ENCODE measurements at places on chromosomes 11 and 22.

DNA sequence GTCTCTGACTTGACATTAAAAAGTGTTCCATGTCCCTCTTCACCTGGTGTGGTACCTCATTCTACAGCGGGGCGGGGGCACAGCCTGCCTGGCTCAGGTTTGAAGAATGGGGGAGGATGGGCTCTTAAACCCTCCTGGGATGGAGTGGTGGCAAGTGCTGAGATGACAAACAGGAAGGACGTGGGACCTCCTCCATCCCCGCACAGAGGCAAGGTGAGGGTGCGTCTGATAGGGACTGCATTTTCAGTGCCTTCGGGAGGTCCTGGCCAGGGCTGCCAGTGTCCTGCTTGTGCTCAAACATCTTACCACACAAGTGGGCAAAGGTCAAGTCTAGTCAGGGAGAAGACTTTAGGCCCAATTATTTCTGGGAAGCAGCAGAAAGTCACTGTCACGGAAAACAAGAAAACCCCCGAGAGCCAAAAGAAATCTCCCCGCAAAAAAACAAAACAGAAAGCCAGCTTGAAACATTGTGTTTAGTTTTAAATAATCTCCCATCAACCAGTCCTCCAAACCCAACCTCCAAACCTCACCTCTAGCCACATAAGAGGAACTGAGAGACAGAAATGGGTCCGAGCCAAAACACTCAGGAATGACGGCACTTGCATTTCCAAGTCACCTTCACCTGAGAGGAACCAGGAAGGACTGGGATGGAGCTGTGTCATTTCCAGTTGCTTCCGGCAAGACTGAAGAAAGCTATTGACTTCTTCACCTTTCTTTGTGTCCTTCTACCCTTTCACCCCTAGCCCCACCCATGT is 966.5 kb downstream of the NTM start:
- DNase-seq, result no peak

GRCh38 chr11:36509201-36509639 is 852 bp downstream of the TRAF6 start:
- peak; percentile 15 for DNase-seq

DNA sequence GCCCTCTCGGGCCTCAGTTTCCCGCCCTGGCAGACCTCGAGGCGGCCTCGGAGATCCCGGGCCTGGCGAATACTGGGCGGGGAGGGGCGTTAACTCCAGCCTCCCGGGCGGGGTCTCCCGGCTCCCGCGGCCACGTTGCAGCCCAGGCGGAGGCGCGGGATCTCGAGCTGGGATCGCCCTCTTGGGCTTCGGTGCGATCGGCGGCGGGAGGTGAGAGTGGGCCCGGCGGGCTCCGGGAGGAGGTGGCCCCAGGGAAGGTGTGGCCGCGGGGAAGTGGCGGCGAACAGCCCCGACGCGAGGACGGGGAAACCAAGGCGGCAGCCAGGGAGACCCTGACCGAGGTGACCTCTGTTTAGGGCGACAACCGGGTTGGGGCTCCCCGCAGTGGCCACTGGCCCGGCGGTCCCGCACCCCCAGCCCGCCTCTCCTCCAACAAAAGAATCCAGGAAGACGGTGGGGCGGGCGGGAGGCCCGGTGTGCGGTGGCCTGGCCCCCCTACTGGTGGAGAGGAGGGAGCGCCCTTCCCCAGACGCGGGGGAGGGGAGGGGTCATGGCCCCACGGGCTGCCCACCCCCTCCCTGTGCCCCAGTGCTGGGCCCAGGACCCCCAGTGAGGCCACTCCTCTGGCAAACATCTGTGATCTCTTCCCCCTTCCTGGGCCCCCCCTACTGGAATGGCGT is at the start of gene PHETA2:
TSS of gene PHETA2 (plus strand) at position 117 of the 680 bp plus-strand sequence. CDS start 3,046 bp downstream, outside the sequence.
- DNase-seq, result no peak

DNA sequence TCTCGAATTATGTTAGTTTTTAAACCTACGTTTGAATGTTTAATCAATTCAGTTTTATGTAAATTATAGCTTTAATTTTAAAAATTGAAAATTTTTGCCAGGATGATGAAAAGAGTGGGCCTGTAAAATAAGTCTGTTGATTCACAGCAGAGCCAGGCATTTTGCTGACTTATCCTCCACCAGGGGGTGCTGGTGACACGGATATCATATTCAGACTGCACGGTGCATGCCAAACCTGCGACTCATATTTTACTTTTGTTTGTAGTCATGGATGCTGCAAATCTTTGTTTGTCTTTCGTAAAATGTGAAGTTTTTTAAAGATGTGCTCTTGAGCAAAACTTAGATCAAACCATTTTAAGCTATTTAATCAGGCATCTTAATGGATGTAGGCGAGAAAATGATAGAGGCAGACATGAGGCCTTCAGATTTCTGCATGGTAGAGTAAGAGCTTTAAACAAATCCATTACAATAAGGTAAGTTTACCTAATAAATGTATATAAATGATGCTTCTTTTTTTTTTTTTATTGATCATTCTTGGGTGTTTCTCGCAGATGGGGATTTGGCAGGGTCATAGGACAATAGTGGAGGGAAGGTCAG is 3.6 kb upstream of the OR8B3 start:
- DNase-seq, result peak; percentile 89

DNA sequence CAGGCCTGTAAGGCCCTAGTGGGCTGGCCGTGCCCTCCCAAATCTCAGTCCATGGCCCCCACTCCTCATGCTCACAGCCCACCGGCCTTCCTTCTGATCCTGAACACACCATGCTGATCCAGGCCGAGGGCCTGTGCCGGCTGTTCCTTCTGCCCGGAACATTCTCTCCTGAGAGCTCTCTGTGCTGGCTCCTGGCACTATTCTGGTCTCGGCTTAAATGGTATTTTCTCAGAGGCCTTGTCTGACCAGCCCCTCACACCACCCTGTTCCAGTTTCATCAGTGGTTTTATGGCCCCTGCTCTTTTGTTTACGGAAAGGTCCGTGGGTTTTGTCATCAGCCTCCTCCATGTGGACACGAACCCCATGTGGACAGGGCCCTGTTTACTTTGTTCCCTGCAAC is 22.0 kb downstream of the SPTBN2 start:
- DNase-seq, result no peak

DNA sequence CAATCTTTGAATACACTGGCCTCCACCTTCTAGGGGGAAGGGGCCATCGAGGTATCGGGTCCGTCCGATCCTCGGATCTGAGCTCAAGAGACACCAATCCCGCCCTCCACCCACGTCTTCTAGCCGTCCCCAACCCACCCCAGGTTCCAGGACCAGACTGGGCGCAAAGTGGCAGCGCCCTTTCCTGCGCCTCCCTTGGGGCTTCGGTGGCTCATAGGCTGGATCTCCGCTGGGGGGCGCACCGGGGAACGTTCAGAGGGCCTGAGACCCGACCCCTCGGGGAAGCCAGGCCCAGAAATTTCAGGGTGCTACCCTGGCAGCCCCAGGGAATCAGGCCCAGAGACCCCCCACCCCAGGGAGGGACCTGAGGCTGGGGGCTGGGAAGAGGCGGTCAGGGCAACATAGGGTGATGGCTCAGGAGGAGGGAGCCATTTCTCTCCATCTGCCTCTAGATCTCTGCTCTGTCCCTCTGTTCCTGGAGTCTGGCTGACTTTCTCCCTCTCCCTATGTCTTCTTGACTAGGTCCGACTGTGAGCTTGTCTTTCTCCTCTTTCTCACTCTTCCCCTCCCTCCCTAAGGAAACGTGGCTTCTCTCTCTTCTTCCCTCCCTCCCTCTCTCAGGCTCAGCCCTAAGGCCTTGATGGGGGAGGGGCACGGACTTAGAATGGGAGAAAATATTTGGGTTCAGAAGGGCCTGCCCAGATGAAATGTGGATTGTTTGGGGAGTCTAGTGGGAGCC is 1.1 kb downstream of the CREB3L1 start:
- DNase-seq, result no peak

- no peak for DNase-seq
Measured at GRCh38 chr11:72899238-72899637, 85.0 kb downstream of the ATG16L2 start.

GRCh38 chr11:46203746-46204145 is 73.7 kb upstream of the CREB3L1 start:
- no peak for DNase-seq

GRCh38 chr22:40684728-40685127 is 5.4 kb downstream of the MCHR1 start:
- DNase-seq, result no peak

DNA sequence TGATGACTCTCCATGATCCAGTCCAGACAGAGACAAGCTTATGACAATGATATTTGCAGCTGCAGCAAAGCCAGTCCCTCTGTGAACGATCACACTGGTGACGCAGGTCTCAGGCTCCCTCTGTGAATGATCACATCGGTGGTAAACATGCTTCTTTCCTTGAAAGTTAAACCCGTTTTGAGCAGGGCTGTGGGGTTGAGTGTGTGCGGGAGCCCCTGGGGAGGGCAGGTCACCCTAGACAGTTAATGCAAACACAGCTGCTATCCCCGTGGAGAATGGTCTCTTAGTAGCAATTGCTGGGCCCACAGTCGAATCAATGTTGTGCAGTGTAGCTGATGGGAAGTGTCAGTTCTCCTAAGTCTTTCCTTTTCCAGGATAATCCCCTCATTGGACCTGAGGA is 71.0 kb upstream of the KIRREL3 start:
- no peak for DNase-seq

DNA sequence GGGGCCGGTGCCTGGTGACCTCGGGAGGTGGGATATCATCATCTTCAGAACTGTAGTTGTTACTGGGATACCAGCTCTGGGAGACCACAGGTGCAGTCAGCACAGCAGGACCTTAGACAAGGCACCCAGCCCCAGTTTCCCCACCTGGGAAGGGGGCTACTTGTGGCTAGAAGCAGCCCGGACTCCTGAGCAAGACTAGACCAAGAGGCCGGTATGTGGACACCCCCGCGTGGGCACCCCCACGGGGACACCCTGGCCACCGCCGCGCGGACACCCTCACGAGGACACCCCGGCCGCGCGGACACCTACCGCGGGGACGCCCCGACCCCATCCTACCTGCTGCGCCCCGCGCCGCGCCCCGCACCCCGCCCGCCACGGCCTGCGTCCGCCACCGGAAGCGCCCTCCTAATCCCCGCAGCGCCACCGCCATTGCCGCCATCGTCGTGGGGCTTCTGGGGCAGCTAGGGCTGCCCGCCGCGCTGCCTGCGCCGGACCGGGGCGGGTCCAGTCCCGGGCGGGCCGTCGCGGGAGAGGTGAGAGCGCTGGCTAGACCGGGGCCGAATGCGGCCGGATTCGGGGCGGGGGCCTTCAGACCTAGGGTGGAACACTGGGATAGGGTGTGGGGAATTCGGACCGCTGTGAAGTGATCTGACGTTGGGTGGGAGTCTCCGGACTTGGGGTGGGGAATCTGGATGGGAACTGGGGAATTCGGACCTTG is at the start of the genes COMT and TXNRD2:
TSS of gene COMT (plus strand) at position 408 of the 718 bp plus-strand sequence. CDS start 20,755 bp downstream, outside the sequence.
TSS of gene TXNRD2 (minus strand) at position 454 of the 718 bp plus-strand sequence. CDS start at position 439, 15 bp downstream.
- DNase-seq, result peak; percentile 71

DNA sequence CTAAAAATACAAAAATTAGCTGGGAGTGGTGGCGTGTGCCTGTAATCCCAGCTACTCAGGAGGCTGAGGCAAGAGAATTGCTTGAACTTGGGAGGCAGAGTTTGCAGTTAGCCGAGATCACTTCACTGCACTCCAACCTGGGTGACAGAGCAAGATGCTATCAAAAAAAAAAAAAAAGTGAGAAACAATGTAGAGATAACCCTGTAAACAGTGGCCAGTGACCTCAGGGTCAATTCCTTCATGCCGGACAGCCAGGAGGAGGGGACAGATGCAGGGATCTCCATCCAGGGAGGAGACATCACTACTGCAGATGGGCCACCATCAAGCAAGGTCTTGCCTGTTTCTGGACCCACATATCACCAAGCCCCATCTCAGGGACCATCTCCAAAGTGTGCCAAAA is 10.2 kb downstream of the CFL1 start:
- DNase-seq, result no peak

DNA sequence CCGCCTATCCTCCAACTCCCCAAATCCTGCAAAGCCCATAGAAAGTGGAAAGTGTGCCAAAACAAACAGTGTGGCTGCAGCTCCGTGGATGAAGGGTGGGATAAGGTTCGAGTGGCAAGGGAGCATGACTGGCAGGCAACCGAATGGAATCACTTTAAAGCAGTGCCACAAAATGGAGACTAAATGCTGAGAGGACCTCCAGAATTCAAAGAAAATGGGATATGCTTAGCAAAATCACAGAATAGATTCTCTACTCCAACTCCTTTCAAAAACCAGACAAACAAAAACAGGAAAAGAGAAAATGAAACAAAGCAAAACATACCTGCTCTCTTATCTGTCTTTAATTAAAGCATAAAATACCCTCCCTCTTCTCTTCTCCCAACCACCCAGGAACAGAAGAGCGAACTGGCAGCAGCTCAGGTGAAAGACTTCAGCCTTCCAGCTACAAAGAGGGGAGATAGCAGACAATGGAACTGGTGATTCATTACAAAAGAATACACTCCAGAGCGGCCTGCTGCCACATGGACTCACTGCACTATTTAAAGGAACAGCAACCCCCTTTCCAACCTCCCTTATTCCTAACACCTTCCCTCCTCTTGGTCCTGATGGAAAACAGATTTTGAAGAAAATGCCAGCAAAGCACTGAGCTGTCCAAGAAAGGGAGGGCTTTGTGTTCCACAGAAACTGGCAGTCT is 118.5 kb downstream of the APOL5 start:
- DNase-seq, result peak; percentile 72

- no peak for DNase-seq
Measured at GRCh38 chr11:92482492-92483060, 258.0 kb downstream of the FAT3 start.

DNA sequence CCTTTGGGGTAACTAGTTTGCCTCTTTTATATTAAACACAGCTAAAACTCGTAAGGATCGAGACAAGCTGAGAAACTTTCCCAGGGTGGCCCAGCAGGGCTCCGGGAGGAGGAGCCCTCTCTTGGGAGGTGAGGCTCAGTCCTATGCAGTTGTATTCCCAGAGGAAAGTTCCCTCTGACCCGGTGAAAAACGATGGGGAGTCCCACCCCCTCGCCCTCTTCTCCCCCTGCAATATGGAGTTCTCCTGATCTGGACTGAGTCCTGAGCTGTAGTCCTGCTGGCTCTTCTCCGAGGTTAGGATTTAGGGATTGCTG is 1.3 kb downstream of the NTM start:
- DNase-seq, result no peak

- DNase-seq, result no peak
Measured at GRCh38 chr22:48053486-48053885, 1291.0 kb downstream of the TBC1D22A start.

DNA sequence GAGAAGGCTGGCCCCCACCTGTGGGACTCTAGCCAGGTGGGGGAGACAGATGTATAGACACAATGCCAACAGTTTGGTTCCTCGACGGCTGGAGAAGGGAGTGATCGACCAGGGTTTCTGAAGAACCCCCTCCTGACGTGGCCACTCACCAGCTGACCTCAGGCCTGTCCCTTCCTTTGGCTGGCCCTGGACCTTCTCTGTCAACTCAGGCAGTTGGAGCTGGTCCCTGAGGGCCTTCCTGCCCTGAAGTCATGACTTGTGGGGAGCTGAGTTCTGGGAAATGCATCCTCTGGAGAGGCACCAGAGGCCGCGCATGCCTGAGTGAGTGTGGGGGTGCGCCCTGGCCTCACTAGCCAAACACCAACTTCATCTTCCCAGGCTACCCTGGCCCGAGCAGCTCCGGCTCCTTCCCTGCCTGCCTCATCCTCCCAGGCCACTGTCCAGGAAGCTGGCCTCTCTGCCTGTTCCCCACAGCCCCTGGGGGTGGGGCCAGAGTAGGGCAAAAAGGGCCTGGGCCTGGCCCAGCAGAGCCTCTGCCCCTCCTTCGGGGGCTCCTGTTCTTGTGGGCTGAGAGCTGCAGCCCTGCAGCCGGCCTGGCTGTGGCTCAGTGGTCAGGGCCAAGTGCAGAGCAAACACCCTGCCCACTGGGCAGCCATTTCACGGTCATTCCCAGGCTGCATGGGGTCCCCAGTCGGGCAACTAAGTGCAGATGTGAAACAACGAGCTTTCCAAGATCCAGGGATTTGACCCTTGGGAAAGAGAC is 23.6 kb downstream of the TXN2 start:
- no peak for DNase-seq

GRCh38 chr11:85869781-85870180 is 14.6 kb downstream of the CCDC83 start:
- DNase-seq, result no peak

Data from T47D (cell line).